ENCODE measurements at places on chromosomes 4 and X. TPM values are rescaled to one million over a fixed set of nuclear protein-coding genes. Genes with fewer than 3 reads are reported as not detected.

Gene KIAA1210
- not detected for total RNA-seq

Gene NDP
- not detected for total RNA-seq

Gene PGAM4
- not detected for total RNA-seq

Gene SSX3
- not detected for total RNA-seq

Gene GRIA2
- total RNA-seq: 9.8 TPM

Gene PIM2
- total RNA-seq: 6.6 TPM

Gene OTUD6A
- total RNA-seq: not detected

Gene PDK3
- total RNA-seq: 77.0 TPM

Gene RHOXF2B
- 0.47 TPM for total RNA-seq

Gene UVSSA
- total RNA-seq: 24.1 TPM

Gene PAK3
- 2.3 TPM for total RNA-seq

Gene IRAK1
- total RNA-seq: 48.1 TPM

Gene CD40LG
- total RNA-seq: not detected

Gene GABRG1
- total RNA-seq: not detected

Gene OPN1LW
- total RNA-seq: not detected

Gene FATE1
- total RNA-seq: not detected

Gene EDA
- 11.7 TPM for total RNA-seq

Gene CPZ
- total RNA-seq: 7.5 TPM

Gene TMEM154
- 0.77 TPM for total RNA-seq

Gene VSIG1
- total RNA-seq: not detected

Gene HTN1
- total RNA-seq: not detected

Gene FAAH2
- total RNA-seq: 0.42 TPM

Gene MAGEA12
- total RNA-seq: not detected

Gene SMIM31
- not detected for total RNA-seq

Gene CPEB2
- 27.9 TPM for total RNA-seq

Gene MAGEA3
- not detected for total RNA-seq

Gene RPA4
- total RNA-seq: 0.77 TPM

Gene FGD1
- total RNA-seq: 6.5 TPM

Gene IGSF1
- total RNA-seq: 1.1 TPM

Gene ITIH6
- 0.07 TPM for total RNA-seq

Gene RHOXF2
- total RNA-seq: not detected

Gene GAGE12G
- total RNA-seq: not detected

Gene RBMXL3
- total RNA-seq: not detected

Gene BTC
- total RNA-seq: 74.2 TPM

Gene MRFAP1
- total RNA-seq: 358 TPM

Gene TLR6
- total RNA-seq: 1.4 TPM

Gene VSIG4
- 22.3 TPM for total RNA-seq

Gene CYBB
- 33.1 TPM for total RNA-seq

Gene NRK
- 3.0 TPM for total RNA-seq

Gene SULT1E1
- not detected for total RNA-seq

Gene ADH7
- not detected for total RNA-seq

Gene SORBS2
- total RNA-seq: 1,366 TPM

Gene SOD3
- 385 TPM for total RNA-seq

Gene GATA1
- not detected for total RNA-seq

Gene CTPS2
- total RNA-seq: 14.7 TPM

Gene PNMA5
- total RNA-seq: not detected

Gene SLC34A2
- not detected for total RNA-seq

Gene SLC16A2
- total RNA-seq: 12.1 TPM

Gene TMPRSS11F
- 0.52 TPM for total RNA-seq

Gene GUCY1A1
- total RNA-seq: 95.9 TPM

Gene SUPT20HL1
- not detected for total RNA-seq

Gene FRG2
- not detected for total RNA-seq

Gene CDS1
- total RNA-seq: 1.8 TPM

Gene CT45A10
- total RNA-seq: not detected

Gene STOX2
- 13.2 TPM for total RNA-seq

Gene GIMD1
- total RNA-seq: not detected

Gene GPRASP1
- 28.7 TPM for total RNA-seq

Gene PTCHD1
- 7.8 TPM for total RNA-seq

All from gastroesophageal sphincter (tissue), 4 donors.